Central memory CD8-positive, alpha-beta T cell (primary cell): ENCODE measurements at places on chromosomes 3 and 15.

- DNase-seq: no peak
These were observed 100.8 kb downstream of the CPN2 start for GRCh38 chr3:194250098-194251002.

DNA sequence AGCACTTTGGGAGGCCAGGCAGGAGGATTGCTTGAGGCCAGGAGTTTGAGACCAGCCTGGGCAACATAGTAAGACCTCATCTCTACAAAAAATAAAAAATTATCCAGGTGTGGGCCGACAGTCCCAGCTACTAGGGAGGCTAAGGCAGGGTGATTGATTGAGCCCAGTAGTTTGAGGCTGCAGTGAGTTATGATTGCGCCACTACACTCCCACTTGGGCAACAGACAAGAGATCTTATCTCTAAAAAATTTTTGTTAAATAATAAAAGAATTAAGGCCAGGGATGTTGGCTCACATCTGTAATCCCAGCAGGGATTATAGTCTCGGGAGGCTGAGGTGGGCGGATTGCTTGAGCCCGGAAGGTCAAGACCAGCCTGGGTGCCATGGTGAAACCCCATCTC is 25.8 kb upstream of the NFKBIZ start:
- DNase-seq: no peak

GRCh38 chr3:24472358-24472757 is 22.3 kb downstream of the THRB start:
- no peak for DNase-seq

DNA sequence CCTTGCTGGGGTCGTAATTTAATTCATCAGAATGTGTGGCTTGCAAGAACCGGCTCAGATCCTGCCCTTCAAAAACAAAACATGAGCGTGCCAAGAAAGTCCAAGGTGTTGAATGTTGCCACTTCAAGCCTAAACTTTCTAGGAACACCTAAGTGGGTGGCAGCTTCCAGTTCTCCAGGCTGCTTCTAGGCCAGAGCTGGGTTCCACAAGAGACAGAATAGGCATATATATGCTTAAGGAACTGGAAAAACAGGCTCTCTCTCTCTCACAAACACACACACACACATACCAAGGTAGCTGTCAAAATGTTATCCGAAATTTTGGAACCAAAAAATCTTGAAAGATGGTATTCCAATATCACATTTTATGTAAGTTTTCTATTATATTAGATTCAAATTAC is 890 bp upstream of the ADIPOQ start:
- DNase-seq: no peak

- DNase-seq: no peak
These were observed 47.3 kb upstream of the NR2C2 start for GRCh38 chr3:14899993-14900618.

DNA sequence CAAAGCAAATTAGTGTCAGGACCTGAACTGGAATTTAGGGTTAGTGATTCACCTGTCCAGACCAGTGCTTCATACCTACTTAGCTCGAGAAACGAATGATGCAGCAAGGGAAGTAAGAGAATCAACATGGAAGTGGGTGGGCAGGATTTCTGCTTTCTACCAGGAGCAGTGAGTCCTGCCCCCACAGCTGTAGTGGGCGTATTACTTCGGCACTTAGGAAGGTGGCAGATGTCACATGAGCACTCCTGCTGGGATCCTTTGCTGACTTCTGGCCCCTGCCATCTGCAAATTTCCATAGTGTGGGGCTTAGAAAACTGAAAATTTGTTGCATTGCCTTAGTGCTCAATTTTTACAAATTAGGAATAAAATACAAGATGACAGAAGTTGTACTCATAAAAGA is 31.2 kb downstream of the RYR3 start:
- no peak for DNase-seq

- no peak for DNase-seq
These were observed 56.2 kb downstream of the RASA2 start for GRCh38 chr3:141542989-141543388.

DNA sequence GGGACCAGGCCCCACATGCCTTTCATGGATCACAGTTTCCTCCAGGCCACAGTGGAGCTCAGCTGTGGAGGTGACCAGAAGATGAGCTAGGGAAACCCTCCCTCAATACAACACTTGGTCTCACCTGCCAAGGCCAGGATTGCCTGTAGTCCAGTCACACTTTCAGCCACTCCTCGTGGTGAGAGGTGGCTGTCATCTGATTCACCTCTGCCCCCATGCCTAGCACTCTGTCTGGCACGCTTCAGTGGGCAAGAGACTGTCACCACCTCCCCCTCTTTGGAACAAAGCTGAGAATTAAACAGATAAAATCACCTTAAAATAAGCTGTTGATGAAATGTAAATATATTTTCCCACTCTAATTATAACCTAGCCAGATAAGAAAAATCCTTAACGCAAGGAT is 4.0 kb upstream of the IL17RD start:
- no peak for DNase-seq

DNA sequence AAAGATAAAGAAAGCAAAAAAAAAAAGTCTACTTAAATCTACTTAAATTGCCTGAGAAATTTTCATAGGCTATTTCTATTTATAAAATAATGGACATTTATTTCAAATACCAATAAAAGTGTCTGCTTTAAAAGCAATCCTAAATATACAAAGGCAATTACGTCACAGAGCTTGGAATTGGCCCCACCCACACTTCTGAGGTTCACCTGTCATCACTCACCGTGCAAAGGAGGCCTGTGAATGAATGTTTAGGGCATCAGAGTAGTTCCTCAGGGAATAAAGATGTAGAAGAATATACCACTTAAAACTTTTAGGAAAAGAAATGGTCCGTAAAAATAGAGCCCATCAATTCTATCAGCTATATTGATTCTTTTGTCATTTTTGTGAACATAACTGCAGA is 621.8 kb downstream of the ROBO1 start:
- no peak for DNase-seq

GRCh38 chr3:109927161-109927560 is 589.8 kb upstream of the DPPA4 start:
- no peak for DNase-seq

DNA sequence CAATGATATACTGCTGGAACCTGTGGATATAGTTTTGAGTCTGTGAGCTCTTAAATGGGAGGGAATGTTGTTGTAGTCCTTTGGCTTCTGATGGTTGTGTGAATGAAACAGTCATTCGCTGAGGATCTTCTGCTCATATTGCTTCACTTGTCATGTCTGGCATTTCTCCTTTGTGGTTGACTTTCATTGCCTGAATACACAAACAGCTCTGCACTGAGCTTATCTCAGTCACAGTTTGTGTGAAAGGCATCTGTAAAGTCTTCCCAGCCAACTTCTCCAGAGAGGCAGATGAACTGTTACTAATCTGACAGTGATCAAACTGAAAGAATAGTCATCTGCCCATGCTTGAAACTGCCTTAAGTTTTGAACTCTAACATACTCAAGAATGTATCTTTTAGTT is 59.8 kb downstream of the TMED3 start:
- no peak for DNase-seq

DNA sequence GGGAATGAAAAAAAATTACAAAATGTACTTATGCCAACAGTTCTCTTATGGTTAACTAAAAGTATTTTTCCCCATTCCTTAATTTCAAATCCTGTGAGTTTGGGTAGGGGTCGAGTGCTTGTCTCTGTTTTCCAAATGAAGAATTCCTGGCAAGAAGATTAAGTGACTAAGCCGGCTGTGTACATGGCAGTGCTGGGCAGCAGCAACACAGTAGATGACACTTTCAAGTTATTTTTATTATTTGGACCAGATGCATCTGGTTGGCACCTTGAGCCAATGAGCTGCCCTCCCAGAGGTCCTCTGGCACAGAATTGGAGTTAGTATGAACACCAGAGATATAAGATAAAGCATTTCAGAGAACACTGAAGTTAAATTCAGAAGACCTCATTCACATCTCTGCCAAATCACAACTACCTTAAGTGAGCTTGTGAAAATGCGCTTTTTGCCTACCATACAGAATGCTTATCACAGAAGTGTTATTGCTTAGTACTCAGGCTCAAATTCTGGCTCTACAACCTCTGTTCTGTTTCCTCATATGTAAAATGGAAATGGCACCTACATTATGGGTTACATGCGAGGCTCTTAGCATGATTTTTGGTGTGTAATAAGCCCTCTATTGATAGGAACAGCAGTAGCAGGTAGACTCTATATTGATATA is 256.9 kb downstream of the UBE2E2 start:
- no peak for DNase-seq

- no peak for DNase-seq
These were observed 400.5 kb downstream of the PTPRG start for GRCh38 chr3:61961900-61962299.

GRCh38 chr15:87614704-87615103 is 641.8 kb downstream of the NTRK3 start:
- no peak for DNase-seq
